Fibroblast of mammary gland (primary cell): ENCODE measurements at places on chromosomes 13 and 19.
A peak's percentile ranks its signal among the peaks of the same experiment; 100 is the strongest.

- DNase-seq = no peak
These were observed 20.6 kb downstream of the LRRC4B start for GRCh38 chr19:50547385-50548190.

DNA sequence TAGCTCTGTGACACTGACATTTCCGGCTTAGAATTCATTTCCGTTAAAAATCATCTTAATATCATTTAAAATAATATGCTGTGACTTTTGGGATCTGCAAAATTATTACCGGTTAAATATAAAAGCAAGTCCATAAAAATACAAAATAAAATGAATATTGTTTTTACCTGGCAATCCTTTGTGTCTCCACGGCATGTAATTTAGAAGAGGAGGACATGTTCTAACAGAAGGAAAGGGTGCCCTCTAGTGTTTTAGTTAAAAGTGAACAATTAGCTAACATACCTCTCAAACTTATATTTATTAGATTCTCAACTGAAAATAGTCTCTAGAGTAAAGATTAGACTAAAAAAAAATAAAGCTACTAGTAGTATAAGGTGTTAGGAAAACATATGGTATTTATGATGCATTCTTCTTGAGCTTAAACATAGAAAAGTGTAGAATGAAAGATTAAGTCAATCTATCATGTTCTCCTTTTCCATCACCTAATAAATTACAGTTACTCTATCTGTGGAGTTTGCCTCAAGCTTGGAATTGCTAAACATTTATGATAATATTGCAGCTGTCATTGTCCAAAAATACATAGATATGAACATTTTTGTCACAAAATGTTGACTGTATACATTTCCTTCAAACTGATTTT, 676.7 kb upstream of the SPRY2 start:
- peak; percentile 67 for DNase-seq

- DNase-seq = no peak
These were observed 11.2 kb downstream of the UNC13A start for GRCh38 chr19:17677002-17677401.

DNA sequence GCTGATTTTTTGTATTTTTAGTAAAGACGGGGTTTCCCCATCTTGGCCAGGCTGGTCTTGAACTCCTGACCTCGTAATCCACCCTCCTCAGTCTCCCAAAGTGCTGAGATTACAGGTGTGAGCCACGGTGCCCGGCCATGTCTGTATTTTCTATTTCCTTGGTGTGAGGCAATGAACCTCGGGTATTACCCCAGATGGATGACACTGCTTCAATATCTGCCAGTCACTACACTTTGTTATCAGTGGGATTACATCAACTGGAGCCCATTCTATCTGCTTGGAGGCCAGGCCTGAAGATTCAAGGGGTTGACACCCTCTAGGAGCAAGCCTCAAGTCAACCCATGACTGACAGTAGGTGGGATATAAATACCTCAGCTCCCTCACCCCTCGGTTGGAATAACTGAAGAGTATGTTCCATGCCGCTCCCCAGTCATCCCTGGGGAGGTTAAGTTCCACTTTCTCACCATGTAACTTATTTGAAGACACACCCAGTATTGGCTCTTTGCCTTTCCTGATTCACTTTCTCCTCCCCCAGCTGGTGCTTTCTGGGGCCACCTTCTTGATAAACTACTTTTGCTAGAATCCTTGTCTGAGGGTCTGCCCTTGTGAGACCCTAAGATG, 992 bp upstream of the ADGRE1 start:
- no peak for DNase-seq

GRCh38 chr19:30668521-30669155, 296.5 kb downstream of the ZNF536 start:
- no peak for DNase-seq

DNA sequence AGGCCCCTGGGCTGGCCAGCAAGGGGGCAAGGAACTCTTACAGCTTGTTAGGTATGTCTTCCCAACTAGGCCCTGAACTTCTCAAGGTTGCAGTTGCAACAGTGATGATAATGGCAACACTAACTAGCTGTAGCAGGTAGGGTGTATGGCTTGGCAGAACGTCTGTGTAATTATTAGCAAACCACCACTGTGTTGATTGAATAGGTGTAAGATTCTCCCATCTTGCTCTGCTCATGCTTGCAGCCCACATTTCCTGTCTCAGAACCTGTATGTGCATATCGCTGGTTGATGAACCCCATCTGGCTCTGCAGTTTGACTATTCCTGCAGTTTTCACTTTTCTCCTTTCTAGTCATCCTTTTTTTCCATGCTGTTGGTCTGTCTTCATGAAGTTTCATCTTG, 178.8 kb downstream of the KATNAL1 start:
- DNase-seq = no peak

DNA sequence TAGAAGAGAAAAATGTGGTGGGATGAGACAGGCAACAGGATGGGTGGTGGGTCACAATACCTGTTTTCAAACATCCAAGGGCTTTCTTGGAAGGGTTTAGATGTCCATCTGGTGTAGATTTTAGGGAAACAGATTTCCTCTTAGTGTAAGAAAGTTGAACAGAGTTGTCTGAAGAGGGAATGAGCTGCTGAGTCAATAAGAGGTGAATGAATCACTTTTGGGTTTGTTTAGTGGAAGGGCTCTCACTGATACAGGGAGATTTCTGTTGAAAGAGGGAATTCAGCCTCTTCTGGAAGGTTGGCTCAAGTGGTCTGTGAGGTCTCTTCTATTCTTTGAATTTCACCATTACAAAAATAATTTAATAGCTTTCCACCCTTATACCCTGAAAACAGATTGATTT, 54.6 kb downstream of the LACC1 start:
- peak; percentile 29 for DNase-seq

DNA sequence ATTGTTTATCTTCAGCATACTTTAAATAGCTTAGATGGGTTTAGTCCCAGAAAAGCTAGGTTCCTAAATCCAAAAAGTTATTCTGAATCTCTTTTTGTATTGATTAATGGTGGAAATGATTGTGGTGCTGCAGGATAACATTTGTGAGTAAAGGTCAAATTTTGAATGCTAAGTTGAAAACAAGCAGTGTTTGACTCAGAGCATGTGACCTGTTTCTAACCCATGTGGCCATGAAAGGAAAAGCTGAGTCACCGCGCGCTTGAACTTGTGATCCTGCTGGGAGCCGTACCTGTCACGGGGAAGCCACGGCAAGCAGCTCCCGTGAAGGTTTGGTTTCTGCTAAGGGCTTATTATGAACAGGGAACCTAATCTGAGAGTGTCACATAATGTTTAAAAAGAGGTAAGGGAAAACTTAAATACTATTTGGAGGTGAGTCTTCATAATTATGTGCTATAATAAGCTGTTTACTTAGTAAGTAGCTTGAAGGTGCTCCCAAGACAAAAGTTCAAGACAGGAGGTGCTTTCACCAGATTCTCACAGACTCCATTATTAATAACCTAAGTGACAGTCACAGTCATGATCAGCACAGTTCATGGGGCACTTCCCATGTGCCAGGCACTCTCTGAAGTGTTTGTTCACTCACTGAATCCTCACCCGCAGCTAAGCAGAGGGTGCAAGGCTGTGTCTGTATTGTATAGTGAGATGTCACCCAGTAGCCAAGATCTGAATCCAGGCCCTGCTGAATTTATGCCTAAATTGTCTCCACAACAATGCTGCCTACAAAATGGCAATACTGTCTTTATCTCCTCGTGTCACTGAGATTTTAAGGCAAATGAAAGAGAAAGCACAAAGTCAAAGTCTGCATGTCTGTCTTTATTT, 286.5 kb downstream of the MYO16 start:
- peak; percentile 98 for DNase-seq

DNA sequence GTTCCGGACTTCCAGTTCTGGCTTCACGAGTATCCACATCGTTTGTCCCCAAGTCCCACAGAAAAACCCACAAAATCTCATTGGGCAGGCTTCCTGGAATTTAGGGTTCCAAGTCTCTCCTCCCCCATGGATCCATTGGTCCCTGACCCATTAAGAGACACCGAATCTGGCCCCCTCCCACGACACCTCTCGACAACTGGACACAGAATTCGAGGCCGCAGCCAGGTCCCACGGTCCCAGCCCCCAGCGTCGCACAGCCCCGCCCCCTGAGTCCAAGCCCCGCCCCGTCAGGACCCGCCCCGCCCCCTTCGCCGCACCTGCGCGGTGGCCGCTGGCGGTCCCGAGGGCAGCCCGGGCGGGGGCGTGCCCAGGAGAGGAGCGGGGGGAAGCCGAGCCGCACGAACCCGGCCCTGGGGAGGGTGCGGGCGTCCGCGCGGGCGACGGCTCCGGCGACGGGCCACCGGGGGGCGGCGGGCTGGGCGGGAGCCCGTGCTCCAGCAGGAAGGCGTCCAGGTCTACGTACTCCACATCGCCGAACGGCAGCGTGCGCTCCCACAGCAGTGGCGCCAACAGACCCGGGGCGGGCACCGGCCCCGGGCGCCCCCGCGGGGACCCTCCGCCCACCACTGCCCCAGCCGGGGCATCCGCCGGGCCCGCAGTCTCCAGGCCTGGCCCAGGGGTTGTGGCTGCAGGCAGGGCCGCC, 1.8 kb downstream of the DBP start:
- no peak for DNase-seq

DNA sequence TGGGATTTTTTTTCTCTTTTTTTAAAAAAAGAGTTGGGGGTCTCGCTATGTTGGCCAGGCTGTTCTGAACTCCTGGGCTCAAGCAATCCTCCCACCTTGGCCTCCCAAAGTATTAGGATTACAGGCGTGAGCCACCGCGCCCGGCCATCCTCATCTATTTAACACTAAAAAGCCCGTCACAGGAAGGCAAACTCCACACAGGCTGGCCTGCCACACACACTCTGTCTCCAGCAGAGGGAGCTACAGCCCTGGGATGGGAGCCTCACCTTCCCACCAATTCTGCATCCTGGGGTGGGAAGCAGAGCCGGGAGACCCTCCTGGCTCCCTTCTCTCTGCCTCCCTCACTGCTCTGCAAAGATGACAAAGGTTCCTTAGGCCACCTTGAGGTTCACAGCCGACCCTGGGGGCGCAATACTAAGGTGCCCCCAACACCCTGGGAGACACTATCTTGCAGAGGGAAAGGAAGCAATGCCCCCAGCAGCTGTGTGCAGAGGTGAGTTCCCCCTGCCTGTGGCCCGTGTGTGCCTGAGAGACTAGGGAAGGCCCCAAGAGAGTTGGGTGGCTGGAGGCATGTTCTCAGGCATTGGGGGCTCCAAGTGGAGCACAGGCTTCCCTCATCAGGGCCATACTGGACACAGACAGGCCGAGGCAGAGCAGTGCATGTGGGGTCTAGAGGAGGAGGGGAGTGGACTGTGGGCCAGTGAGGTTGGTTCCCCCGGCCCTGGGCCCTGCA, 27.4 kb upstream of the TIMM44 start:
- peak; percentile 52 for DNase-seq

GRCh38 chr19:45814166-45814780, 835 bp downstream of the RSPH6A start:
- DNase-seq = peak; percentile 54

GRCh38 chr19:36097036-36097435, 13.9 kb upstream of the OVOL3 start:
- no peak for DNase-seq

DNA sequence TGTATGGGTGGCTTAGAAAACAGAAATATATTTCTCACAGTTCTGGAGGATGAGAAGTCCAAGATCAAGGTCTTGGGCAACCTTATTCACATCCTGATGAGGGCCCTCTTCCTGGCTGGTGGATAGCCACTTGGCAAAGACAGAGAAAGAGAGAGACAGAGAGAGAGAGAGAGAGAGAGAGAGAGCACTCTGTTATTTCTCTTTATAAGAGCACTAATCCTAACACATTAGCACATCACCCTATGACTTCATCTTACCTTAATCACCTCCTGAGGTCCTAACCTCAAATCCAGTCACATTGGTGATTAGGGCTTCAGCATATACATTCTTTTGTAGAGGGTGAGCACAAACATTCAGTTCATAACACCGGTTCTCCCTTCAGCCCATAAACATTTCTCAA, 430.3 kb downstream of the EFNB2 start:
- DNase-seq = peak; percentile 57

GRCh38 chr19:13255041-13255718, 105.0 kb downstream of the IER2 start:
- DNase-seq = no peak

DNA sequence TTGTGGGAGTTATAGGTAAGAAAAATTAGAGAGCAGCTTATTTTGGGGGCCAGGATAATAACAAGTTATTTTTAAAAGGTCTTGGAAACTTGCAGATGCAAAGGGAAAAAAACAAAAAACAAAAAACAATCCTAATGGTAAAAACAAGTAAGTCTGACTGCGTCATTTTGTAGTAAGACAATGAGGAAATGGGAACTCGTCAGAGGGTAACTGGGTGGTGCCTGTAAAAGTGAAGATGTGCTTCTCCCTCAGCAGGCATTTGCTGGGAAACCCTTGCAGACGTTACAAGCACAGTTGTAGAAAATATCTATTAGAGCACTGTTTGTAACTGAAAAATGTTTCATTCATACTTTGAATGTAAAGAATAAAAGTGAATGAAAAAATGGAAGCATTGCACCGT, 2.2 kb upstream of the TNFSF13B start:
- DNase-seq = no peak

GRCh38 chr19:52007451-52007805, 583 bp downstream of the ZNF615 start:
- peak; percentile 7 for DNase-seq

- DNase-seq = peak; percentile 86
These were observed 5.9 kb downstream of the STARD13 start for GRCh38 chr13:33279414-33280278.

GRCh38 chr19:51341976-51342580, at the start of gene VSIG10L:
VSIG10L (minus strand) TSS chr19:51342139; CDS start chr19:51342124, 15 bp downstream.
- no peak for DNase-seq
